CD8-positive, alpha-beta T cell (primary cell): ENCODE measurements at places on chromosomes 2 and 18. TPM values are rescaled to one million over a fixed set of nuclear protein-coding genes. Genes with fewer than 3 reads are reported as not detected.
A peak's percentile ranks its signal among the peaks of the same experiment; 100 is the strongest.

The NEU2 gene
- not detected for total RNA-seq

GRCh38 chr2:56449449-56449860 is 265.7 kb downstream of the CCDC85A start:
- DNase-seq: no peak

The DPP10 gene
- total RNA-seq: not detected

The ANKRD23 gene
- total RNA-seq: 6.5 TPM

DNA sequence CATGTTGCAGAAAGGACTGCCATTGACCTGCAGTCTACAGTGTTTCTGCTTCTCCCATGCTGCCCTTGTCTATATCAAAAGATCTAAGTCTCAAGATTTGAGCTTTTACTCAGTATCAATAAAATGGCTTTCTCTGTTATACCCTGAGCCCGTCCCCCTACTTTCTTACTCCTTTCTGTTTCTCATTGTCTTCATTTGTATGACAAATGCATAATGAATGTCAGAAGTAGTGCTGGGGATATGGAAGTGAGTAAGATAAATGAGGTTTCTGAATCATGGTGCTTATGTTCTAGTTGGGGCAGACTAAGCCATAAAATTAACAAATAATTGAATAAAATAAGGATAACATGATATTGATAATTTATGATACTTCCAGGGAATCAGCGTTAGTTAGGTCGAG is 128.6 kb downstream of the PARD3B start:
- DNase-seq: no peak

The ACVR1 gene
- total RNA-seq: 8.3 TPM

DNA sequence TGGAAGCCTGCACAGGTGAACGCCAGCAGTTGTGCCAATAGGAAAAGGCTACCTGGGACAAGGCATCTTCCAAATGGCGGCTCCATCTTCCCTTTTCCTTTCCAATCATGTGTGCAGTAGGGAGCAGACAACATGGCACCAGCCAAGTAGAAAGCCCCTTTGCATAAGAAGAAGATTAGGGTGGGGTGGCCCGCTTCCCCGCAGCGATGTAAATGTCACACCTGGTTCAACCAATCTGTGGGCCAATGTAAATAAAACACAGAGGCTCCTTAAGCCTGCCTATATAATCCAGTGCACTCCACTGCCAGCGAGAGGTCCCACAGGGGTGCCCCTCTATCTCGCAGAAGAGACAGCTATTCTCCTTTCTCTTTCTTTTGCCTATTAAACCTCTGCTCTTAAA is 468.4 kb upstream of the CRIM1 start:
- DNase-seq: no peak

GRCh38 chr2:38505779-38506178 is 96.9 kb downstream of the HNRNPLL start:
- no peak for DNase-seq

DNA sequence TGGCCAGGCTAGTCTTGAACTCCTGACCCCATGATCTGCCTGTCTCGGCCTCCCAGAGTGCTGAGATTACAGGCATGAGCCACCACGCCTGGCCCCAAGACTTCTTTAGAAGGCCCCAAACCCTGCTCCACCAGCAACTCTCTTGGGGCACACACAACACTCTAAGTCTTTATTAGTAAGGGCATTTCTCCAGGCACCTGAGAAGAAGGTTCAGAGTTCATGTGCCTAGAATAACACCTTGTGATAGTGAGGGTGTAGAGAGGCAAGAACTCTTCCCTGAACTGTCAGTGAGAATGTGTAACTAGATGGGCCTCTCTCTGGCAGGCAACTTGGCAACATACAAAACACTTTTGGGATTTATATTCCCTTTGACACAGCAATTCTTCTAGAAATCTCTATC is 43.8 kb downstream of the SH2D6 start:
- DNase-seq: no peak

GRCh38 chr2:8678731-8679566 is 2.9 kb upstream of the ID2 start:
- DNase-seq: peak; percentile 95
